ENCODE measurements at places on chromosomes 12 and 14. TPM values are rescaled to one million over a fixed set of nuclear protein-coding genes. Genes with fewer than 3 reads are reported as not detected.
A peak's percentile ranks its signal among the peaks of the same experiment; 100 is the strongest.

The NXPH4 gene
- total RNA-seq = 5.3 TPM

GRCh38 chr14:32246751-32247150, 43.7 kb upstream of the RNU6-8 start:
- DNase-seq = no peak

- peak; percentile 88 for DNase-seq
These were observed 36.3 kb downstream of the SDR9C7 start for GRCh38 chr12:56897844-56898361.

GRCh38 chr12:1013618-1014489, 22.8 kb downstream of the ERC1 start:
- peak; percentile 91 for DNase-seq

DNA sequence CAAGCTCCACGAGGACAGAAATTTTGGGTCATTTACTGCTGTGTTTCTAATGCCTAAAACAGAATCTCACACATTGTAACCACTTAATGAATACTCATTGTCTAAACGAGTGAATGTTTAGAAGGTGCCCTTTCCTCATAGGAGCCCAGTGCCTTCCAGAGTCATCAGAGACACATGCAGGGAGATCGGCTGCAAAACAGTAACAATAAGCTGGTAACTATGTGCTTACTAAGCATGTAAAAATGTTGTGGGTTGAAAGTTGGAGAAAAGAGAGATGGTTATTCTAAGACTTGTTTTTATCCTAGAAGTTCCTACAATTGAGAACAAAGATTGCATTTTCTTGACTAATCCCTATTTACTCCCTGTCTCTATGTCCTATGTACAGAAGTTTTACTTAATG, 7.4 kb downstream of the TESPA1 start:
- peak; percentile 82 for DNase-seq

GRCh38 chr14:35938770-35939169, 112.6 kb downstream of the BRMS1L start:
- no peak for DNase-seq

DNA sequence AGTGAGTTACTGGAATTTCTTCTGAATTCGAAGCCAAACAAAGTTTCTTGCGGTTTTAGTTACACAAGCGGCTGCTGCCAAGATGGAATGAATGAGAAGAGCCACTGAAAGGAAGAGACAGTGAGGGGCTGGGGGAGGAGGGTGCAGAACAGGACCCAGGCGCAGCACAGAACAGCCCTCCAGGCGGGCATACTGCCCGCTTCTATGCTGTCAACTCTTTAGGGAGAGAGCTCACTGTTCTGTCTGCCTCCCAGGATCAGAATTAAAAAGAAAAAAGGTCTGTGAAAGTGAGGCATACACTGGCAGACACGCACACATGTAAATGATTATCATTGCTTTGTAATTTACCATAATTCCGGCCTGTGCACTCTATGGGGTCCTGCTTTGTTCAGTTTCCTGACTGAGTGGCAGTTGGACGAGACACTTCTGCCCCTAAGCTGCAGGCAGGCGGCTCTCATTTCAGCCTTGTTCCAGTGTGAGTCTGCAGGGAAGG, 231.6 kb downstream of the CACNA1C start:
- no peak for DNase-seq

The TPPP2 gene
- not detected for total RNA-seq

Data from mammary epithelial cell (primary cell).